ENCODE measurements at places on chromosomes 1 and 21.

DNA sequence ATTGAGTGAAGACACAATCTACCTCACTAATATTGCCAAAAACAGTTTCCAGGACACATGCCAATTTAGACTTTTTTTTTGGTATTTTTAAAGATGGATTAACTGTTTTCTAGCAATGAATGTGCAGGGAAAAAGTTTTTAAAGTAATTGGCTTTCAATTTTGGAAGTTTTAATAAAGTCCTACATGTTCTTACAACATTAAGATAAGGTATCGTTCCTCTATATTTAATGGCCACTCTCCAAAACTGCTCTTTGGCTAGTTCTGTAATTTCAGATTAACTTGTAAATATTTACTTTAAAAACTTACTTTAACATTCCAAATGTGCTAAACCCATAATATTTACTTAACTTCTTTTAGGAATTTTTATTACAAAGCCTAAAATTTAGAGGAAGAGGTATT is 1332.2 kb upstream of the PRMT6 start:
- no peak for DNase-seq

DNA sequence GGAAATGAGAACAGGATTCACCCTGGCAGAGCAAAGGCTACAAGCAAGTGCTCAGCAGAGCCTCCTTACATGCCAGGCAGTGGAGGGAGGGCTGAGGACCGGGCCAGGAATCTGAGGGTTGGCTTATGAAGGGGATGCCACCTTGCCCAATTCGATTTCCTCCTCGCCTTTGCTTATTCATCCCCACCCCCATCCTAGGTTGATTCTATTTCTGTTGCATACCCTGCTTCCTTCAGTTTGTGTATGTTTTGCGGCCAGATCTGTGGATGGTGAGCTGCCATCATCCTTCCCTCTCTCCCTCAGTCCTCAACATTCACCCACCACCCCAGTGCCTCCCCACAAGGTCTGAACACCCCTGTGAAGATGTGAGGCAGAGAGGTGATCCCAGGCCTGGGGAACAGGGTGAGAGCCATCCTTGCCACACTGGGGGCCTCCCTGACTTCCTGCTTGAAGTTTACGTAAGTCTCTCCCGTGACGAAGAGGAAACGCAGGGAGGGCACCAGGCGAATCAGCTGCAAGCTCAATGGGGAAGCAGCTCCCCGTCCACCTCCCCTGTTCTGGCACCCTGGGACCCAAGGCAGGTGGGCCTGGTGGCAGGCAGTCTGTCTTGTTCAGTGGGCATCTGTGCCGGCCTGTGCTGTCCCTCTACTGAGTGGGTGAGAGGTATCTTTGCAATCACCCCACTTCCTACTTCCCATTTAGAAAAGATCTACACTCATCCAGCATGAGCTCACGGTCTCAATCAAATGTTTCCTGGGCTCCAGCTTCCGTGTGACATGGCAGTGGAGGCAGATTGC is 50.6 kb upstream of the CNTN2 start:
- DNase-seq: peak; percentile 86

- DNase-seq: peak; percentile 62
Measured at GRCh38 chr1:158126425-158126824, 54.3 kb upstream of the CD1D start.

GRCh38 chr21:27818847-27819246 is 852.0 kb upstream of the ADAMTS5 start:
- no peak for DNase-seq

- no peak for DNase-seq
Measured at GRCh38 chr1:218850367-218850766, 323.3 kb upstream of the LYPLAL1 start.

GRCh38 chr1:33524586-33524985 is 52.1 kb downstream of the ZSCAN20 start:
- no peak for DNase-seq

GRCh38 chr1:157652859-157653493 is 47.6 kb downstream of the FCRL3 start:
- peak; percentile 68 for DNase-seq

DNA sequence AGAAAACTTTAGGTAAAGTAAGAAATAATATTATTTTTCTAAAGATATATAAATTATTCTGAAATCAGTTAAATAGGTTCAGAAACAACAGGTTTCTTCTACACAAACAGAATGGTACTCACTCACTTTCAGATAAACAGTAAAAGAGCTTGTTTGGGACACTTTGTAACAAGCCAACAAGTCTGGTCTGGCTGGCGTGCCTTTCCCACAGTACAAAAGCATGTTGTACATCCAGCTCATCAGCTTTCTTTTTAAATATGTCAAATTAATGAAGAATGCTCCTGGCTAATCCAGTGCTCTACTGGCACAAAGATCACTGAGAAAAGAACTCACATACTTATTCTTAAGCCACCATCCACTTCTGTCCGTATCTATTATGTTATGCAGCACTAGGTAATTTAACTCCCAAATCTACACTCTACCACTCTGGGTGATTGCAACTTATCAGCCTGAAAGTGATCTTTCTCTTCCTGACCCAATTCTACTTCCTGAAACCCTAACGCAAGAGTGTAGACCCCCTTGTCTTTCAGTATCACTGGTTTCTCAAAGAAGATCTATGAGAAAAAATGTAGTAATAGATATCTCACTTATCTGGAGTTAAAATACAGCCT is 32.6 kb downstream of the TRIT1 start:
- no peak for DNase-seq

DNA sequence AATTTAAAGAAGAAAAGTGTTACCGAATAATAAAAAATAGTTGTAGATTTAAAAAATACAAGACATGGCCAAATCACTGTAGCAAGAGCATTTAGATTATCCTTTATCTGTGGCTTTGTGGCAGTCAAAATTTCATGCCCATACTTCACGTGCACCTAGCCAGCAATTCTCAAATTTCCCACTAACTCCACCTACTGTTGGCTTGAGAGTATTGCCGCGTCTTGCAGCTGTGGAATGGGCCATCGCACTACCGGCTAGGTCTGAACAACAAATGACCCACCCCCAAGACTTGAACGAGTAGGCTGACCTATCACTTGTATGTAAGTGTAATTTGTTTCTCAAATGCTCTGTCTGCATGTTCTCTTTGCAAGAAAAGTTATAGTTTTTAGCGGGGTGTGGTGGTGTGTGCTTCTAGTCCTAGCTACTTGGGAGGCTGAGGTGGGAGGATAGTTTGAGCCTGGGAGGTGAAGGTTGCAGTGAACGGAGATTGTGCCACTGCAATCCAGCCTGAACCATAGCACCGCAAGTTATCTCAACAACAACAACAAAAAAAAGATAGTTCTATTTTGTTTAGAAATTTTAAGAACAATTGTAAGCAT is 4.1 kb downstream of the KRTAP13-4 start:
- DNase-seq: peak; percentile 37

- no peak for DNase-seq
Measured at GRCh38 chr1:70411360-70411844, 334 bp downstream of the CTH start.

DNA sequence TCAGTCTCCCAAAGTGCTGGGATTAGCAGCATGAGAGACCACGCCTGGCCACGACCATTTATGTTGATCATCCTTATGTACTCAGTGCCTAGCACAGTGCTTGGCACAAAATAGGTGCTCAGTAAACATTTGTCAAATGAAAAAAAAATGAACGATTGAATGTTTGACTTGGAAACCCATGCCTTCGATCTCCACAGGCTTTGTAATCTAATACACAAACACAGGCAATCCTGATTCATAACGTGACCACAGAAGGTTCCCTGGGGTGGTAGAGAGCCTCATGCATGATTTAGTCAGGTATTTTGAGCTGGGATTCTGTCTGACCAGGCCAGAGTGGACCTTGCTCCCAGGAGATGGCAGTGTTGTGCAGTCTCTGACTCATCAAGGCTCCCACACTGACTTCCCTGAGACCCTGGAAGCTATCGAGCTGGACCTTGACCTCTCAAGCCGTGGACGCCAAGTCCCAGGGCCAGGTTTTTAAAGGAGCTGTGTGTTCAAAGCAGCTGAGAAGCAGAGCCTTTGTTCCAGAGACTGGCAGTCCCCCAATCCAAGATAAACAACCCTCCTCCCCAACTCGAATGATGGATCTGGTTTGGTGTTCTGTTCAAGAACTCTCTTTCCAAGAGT is 81.1 kb downstream of the PGM1 start:
- DNase-seq: peak; percentile 46

DNA sequence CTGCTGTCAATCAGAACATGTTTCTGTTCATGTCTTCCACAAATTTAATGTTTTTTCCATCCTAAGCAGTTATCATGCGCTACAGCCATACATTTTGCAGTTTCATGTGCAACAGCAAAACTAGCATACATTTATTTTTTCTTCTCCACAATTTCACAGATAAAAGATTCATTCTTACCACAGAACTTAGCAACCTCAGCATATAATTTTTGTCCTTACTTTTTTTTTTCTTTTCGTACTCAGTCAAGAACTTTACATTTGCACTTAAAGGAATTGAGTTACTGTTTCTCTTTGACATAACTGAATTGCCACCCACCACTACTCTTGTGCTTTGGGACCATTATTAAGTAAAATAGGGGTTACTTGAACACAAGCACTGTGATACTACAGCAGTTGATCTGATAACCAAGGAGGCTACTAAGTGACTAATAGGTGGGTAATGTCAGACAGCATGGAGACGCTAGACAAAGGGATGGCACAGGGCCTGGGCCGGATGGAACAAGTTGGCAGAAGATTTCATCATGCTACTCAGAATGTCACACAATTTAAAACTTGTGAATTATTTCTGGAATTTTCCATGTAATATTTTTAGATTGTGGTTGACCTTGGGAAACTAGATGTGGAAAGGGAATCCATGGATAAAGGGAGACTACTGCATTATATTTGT is 50.2 kb upstream of the LHX8 start:
- DNase-seq: no peak

DNA sequence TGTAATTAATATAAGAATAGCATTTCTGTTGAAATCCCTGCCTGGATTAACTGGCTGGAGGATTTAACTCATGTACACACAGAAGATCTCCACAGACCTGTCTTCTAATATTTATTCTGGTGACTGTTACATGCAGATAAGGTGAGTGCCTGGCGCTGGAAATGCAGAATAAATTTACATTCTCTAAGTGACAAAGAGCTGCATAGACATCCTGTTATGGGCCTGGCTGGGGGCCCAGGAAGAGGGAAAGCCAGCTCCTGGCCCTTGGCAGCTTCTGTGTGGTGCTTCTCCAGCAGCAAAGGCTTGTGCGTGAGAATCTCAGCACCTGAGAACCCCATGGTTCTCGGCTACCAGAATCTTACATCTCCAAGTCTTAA is 446.6 kb downstream of the PTPRU start:
- no peak for DNase-seq

- DNase-seq: peak; percentile 64
Measured at GRCh38 chr1:208235982-208236761, 8.0 kb downstream of the PLXNA2 start.

DNA sequence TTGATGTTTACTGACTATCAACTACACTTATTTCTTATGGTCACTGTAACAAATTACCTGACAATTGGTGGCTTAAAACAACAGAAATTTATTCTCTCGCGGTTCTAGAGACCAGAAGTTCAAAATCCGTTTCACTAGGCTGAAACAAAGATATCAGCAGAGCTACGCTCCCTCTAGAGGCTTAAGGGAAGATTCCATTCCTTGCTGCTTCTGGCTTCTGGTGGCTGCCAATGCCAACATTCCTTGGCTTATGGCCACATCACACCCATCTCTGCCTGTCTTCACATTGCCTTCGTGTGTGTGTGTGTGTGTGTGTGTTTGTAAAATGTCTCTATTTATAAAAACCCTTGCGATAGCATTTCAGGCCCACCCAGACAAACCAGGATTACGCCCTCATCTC is 66.4 kb downstream of the LMX1A start:
- no peak for DNase-seq

DNA sequence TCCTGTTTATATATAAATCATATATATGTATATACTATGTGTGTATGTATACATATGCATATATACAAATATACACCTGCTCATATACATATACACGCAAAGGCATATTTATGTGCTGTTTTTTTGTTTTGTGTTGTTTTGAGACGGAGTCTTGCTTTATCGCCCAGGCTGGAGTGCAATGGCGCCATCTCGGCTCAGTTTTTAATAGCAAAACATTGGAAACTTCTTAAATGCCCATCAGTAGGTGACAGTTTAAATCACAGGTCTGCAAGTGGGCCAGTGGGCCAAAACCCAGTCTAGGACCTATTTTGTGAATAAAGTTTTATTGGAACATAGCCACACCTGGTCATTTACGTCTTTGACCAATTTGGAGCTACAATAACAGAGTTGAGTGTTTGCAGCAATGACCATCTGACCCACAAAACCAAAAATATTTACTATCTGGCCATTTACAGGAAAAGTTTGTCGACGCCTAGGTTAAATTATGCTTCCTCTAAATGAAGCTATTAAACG is 132.3 kb downstream of the TOMM20 start:
- DNase-seq: no peak

DNA sequence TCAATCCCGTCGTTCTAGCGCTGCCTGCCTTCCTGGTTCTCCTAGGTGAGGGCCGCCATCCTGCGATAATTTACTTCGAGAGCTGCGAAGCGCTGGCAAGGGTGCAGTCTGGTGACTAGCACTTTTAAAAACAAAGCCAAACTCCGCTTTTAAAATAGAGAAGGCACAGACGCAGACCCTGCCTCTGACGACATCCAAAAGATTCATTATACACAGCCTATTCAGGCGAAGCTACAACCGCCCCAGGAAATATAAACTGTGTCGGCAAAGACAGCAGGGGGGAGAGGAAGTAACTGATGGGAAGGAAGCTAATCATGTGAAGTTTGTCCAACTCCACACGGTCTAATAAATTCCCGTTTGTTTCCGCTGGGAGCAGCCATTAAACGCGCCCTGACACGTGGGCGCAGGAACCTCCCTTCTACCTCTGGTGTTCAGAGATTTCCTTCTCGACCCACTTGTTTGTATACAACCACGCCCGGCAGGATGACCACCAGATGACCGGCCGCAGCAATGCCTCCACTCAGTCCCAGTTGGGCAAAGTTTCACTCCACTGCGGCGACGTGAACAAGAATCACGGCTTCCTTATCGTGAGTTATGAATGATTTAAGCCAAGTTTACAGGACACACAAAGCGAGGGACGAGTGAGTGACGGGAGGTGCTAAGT is 1.3 kb downstream of the GNG12 start:
- DNase-seq: no peak

- no peak for DNase-seq
Measured at GRCh38 chr1:235929216-235929615, 62.5 kb upstream of the LYST start.

GRCh38 chr1:25878690-25879089 is 3.2 kb upstream of the PAQR7 start:
- no peak for DNase-seq

- peak; percentile 15 for DNase-seq
Measured at GRCh38 chr1:182262425-182262824, 129.2 kb downstream of the GLUL start.

- DNase-seq: no peak
Measured at GRCh38 chr1:24896596-24897262, 33.3 kb downstream of the RUNX3 start.

- DNase-seq: no peak
Measured at GRCh38 chr21:46000731-46001641, 19.4 kb downstream of the COL6A1 start.

GRCh38 chr1:40302475-40302874 is 14.6 kb downstream of the COL9A2 start:
- no peak for DNase-seq
